ENCODE measurements at places on chromosomes 1 and 21. TPM values are rescaled to one million over a fixed set of nuclear protein-coding genes. Genes with fewer than 3 reads are reported as not detected.

The PTPRF gene
- 3.8 TPM for total RNA-seq

GRCh38 chr1:197197430-197197997 lies 51.0 kb upstream of the ASPM start:
- no peak for DNase-seq

GRCh38 chr21:39670701-39671100 lies 58.0 kb downstream of the B3GALT5 start:
- no peak for DNase-seq

DNA sequence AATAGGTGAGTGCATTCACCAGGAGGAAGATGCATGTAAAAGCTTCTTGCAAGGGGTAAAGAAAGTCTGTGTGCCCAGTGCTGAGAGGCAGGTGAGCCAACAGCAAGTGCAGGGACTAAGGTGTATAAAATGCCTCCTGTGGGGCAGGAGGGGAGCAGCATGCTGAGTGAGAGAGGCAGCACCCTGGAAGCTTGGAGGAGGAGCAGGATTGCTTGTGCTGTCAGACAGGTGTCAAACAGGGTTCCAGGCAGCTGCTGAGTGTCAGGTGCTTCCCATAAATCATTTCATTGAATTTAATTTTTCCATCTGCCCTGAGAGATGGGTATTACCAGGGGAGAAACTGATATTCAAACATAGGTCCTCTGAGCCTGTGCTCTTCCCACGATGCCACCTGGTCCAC lies 13.9 kb downstream of the BSND start:
- DNase-seq, result no peak

DNA sequence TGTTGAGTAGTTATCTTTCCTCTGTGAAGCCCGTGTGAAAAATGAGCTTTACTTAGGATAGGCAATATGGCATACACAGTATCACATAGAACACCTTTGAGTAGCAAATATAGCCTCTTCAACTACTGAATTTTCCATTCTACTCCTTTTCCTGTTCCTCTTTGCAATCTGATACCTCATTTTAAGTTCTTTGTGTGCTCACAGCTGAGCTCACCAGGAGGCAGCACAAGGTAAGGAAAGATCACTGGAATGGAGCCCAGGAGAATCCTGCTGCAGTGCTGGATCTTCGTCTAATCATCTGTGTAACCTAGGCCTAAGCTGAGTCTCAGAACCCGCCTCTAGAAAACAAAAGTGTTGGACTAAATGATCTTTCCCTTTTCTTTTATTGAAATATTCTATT lies 171.0 kb downstream of the LRRC40 start:
- no peak for DNase-seq
